ENCODE measurements at places on chromosomes 12 and 14. TPM values are rescaled to one million over a fixed set of nuclear protein-coding genes. Genes with fewer than 3 reads are reported as not detected.

DNA sequence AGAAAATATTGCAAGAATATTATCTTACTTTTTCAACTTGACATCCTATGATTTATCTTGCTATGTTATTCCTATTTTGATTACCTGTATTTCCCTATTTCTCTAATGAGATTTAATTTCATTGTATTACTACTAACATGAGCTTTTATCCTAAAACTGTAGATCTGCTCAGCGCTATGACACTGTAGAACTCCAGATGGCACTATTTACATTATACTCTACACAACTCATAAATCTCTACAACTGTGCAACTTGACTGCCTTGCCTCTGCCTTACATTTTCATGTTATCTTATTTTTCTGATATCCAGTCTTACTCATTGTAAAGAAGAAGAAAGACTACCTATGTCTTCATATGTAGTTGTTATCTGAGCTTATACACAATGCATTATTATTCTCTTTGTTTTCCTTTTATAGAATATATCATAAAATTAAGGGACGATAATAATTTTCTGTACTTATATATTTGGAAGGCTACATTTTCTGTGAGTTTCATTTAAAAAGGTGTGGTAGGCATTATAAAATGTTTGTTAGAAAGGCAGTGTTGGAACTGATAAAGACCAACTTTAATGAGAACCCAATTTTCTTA is 24.1 kb downstream of the NUP37 start:
- DNase-seq = no peak

GRCh38 chr12:55693323-55694187 is 14.1 kb downstream of the ITGA7 start:
- no peak for DNase-seq

DNA sequence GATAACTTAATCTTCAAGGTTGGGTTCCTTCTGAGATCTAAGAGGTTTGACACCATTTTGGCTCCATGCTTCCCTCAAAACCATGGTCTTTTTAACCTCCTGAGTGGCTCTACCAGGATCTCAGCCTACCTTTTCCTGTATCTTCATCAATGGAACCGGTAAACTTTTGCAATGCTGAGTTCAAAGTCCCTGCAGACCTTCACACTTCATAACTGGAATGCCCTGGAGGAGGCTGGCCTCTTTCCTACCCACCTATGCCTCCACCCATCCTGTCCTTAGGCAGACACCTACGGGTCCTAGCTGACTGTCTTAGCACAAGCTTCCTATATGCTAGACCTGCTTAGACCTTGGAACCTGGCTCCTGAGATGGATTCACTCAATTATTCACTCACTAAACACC is 89.5 kb upstream of the EEA1 start:
- DNase-seq = no peak

DNA sequence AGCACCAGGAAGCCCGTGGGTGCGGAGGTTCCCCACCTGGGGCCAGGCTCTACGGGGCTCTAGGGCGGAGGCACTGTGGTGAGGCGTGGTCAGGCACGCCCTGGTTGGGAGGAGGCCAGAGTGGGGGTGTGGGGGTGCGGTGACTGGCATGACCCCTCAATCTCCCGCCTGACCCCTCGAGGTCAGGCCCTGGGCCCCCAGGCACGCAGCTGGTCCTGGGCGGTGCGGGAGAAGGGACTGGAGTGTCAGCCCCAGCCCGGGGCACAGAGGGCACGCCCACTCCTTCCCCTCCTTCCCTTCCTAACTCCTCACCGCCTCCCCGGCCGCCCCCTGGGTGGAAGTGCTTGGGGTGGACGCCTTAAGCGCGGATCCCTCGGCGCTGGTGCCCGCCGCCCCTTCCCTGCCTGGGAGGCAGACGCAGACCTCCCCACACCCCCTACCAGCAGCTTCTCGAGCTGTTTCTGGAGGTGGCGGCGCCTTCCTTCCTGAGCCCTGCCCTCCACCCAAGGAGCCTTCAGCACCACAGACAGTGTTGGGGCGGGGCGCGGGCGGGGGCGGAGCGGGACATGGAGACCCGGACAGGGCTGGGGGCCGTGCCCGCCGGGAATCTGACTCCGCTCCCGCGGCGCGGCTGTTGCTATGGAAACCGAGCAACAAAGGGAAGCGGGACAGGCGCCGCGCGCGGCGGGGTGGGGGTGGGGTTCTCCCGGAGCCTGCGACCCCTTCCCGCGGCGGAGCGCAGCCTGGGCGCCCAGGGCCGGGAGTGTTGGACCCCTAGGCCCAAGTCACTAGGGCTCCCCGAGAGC is 741 bp upstream of the CRIP2 start:
- DNase-seq = peak; percentile 86

DNA sequence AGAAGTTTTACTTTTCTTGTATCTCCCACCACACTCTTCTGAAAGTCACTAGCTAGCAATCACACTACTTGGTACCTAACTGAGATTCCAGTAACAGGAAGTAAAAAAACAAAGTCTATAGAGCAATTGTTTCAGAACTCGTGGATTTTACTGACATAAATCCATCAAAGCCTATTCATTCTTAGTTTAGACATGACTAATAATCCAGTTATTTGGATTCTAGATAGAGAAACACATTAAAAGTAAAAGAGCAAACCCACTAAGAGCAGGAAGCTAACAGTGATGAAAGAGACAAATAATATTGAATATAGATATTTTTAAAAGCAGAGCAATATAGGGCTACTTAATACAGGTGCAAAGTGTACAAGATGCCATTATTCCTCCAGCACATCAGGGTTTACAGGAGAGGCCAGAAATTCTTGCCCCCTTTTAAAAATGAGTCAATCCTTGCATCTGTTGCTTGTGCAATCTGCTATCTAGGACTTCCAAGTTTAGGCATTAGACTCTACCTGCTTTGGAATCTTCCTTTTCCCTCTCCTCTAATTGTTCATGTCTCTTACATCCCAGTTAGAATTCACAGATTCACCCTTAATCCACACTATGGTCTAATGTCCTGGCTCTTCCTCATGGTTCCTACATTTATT is 6.0 kb downstream of the HEATR5A start:
- DNase-seq = no peak

The CYP27B1 gene
- total RNA-seq = not detected

The BDKRB2 gene
- total RNA-seq = 0.49 TPM
